Esophagus squamous epithelium (tissue), 5 donors: ENCODE measurements at places on chromosomes 5 and 9.

GRCh38 chr5:122683631-122684030 is 91.2 kb upstream of the SNX2 start:
- no peaks in the 10 kb centered on the region for H3K27me3 ChIP-seq
- no peak for DNase-seq
- no peaks in the 10 kb centered on the region for H3K36me3 ChIP-seq
- no peak overlapping the region for H3K27ac ChIP-seq
- no peak overlapping the region for H3K4me3 ChIP-seq

DNA sequence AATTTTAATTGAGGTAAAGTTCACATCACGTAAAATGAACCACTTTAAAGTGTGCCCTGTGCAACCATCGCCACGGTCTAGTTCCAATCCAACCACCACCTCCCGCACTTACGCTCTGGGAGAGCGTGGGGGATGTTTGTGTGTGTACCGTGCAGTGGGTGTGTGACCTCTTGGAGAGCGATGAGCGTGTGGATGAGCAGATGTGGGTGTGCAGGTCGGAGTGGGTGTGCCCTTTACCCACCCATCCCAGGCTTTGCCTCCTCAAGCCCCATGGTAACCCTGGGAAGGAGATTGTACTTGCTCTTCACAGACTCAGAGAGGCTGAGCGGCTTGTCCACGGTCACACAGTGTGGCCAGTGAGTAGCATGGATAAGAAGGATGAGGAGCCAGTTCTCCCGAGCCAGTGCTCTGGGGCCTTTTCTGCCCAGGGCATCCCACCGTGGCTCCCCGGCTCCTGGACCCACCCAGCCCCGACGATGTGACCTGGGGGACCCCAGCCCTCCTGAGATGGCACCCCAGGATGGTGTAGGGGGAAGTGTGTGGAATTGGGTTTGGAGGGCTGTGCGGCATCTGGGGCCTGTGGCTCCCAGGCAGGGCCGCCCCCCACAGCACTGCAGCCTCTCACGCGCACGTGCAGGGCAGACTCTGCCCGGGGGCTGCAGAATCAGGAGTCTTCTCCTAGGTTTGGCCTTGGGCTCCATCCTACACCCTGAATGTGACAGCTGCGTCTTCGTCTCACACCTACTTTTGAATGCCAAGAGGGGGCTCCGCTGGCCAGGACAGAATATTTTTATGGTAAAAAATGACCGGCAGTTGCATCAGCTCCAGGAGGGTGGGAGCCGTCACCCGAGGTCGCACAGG is 13.6 kb downstream of the LHX3 start:
- peaks cover 20% of the 10 kb centered on the region for H3K4me1 ChIP-seq
- no peak overlapping the region for H3K4me3 ChIP-seq
- no peaks in the 10 kb centered on the region for H3K36me3 ChIP-seq
- no peak overlapping the region for H3K27ac ChIP-seq
- DNase-seq: no peak

GRCh38 chr9:17291766-17292165 is 156.9 kb downstream of the CNTLN start:
- no peaks in the 10 kb centered on the region for H3K27me3 ChIP-seq
- no peaks in the 10 kb centered on the region for H3K36me3 ChIP-seq
- H3K27ac ChIP-seq: no peak overlapping the region
- H3K4me1 ChIP-seq: no peaks in the 10 kb centered on the region

- H3K27me3 ChIP-seq: no peaks in the 10 kb centered on the region
- no peaks in the 10 kb centered on the region for H3K36me3 ChIP-seq
- no peak overlapping the region for H3K27ac ChIP-seq
- no peaks in the 10 kb centered on the region for H3K4me1 ChIP-seq
- DNase-seq: no peak
Measured at GRCh38 chr5:108430931-108431608, 49.2 kb upstream of the FBXL17 start.

- no peak for DNase-seq
- H3K4me1 ChIP-seq: no peaks in the 10 kb centered on the region
- no peak overlapping the region for H3K4me3 ChIP-seq
- peaks cover 27% of the 10 kb centered on the region for H3K27me3 ChIP-seq
Measured at GRCh38 chr9:93288341-93288740, 104.4 kb downstream of the WNK2 start.

DNA sequence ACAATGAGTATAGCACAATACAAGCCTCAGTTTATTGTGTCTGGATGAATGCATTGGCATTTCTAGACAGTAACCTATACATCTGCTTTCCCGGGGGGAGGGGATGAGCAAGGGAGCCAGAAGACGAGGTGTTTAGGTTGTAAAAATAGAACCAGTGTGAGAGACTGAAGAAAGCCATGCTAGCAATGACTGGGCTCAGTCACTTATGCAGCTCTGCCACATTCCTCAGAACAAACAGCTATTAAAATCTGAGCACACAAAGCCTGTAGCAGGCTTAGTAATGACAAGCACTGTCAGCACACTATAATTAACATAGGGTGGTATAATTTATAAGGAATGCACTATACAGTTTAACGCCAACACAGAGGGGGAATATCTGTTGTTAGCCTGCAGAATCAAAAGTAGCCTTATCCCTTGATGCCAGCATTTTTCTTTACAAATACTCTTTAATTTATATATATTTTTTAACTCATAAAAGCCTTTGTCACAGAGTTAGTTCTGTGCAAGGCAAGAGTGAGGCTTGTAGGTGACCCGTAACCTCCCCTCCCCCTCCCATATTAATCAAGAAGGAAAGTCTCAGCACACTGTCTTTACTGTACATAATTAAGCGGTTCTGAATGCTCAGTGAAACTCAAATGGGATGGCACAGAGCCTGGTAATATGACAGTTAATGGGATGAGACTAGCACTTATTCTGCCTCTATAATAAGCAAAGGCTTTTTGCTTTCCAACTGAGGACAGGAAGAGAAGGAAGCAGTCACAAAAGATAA is 295.4 kb downstream of the CSNK1G3 start:
- H3K4me1 ChIP-seq: no peaks in the 10 kb centered on the region
- no peak overlapping the region for H3K4me3 ChIP-seq
- no peak for DNase-seq
- peak overlapping the region; percentile 3 for H3K27ac ChIP-seq
- H3K36me3 ChIP-seq: no peaks in the 10 kb centered on the region

GRCh38 chr5:67234671-67235176 is 38.1 kb upstream of the CD180 start:
- peak overlapping the region; percentile 77 for H3K27ac ChIP-seq
- no peaks in the 10 kb centered on the region for H3K27me3 ChIP-seq
- peaks cover 7% of the 10 kb centered on the region for H3K4me1 ChIP-seq

- no peak overlapping the region for H3K27ac ChIP-seq
- H3K36me3 ChIP-seq: no peaks in the 10 kb centered on the region
- H3K27me3 ChIP-seq: no peaks in the 10 kb centered on the region
- H3K4me3 ChIP-seq: no peak overlapping the region
- no peak for DNase-seq
Measured at GRCh38 chr9:95936579-95937075, 61.1 kb downstream of the ERCC6L2 start.

DNA sequence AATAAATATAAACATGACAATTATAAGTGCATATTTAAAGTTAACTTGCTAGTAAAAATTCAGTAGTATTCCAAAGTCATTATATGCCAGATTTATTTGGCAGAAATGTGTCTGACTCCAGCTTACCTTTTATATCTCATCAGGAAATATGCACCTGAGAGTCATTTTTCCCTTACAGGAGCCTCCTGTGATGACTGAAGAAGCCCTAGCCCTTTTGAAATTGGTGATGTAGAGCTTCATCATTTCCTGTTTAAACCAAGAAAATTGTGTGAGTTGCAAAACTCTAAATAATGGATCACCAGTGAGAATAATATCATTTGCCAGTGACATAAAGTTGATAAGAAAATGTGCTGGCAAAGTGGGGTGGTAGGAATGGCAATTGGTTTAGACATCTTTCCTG is 42.1 kb upstream of the CTNND2 start:
- no peaks in the 10 kb centered on the region for H3K27me3 ChIP-seq
- H3K36me3 ChIP-seq: no peaks in the 10 kb centered on the region
- H3K27ac ChIP-seq: no peak overlapping the region

GRCh38 chr5:73433982-73434342 is 14.6 kb downstream of the FOXD1 start:
- H3K4me1 ChIP-seq: peaks cover 11% of the 10 kb centered on the region
- H3K27me3 ChIP-seq: peaks cover 83% of the 10 kb centered on the region
- no peak overlapping the region for H3K4me3 ChIP-seq
- no peak for DNase-seq
- H3K27ac ChIP-seq: no peak overlapping the region

DNA sequence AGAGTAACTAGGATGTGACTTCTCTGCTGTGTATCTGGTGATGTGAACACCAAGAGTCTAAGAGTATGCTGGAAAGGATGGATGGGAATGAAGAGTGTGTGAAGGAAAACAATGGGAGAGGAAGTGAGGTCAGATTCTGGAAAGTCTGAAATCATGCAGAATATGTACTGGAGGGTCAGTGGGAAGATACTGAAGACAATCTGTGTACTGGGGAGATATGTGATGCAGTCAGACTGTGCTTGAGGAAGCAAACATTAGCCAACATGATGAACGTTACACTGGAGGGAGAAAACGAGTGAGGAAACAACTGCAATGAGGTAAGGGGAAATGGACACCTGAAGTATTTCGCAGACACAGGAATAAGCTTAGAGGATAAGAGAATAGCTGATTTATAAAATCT is 105.7 kb downstream of the NR3C1 start:
- H3K4me1 ChIP-seq: no peaks in the 10 kb centered on the region
- no peak overlapping the region for H3K27ac ChIP-seq
- no peak overlapping the region for H3K4me3 ChIP-seq
- H3K27me3 ChIP-seq: no peaks in the 10 kb centered on the region

GRCh38 chr5:179873588-179874110 is 15.0 kb upstream of the MRNIP start:
- H3K27me3 ChIP-seq: no peaks in the 10 kb centered on the region
- DNase-seq: no peak
- H3K27ac ChIP-seq: no peak overlapping the region
- H3K36me3 ChIP-seq: peaks cover 100% of the 10 kb centered on the region
- H3K4me3 ChIP-seq: no peak overlapping the region
- H3K4me1 ChIP-seq: no peaks in the 10 kb centered on the region

DNA sequence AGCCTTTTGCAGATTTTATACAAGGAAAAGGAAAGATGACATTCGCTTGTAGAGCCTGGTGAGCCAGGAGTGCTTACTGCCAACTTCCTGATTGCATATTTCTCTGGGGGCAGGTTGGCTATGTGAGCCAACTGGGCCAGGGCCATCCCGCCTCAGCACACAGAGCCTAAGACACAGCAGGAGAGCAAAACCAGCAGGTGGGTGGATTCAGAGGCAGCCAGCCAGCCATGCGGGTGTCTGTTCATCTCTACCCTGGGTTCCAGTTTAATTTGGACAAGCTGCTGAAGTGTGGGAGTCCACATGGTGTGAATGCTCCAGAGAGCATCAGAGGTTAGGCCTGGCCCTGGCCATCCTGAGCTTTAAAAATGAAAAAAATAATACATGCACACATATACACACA is 291.4 kb downstream of the ARHGEF28 start:
- H3K36me3 ChIP-seq: peaks cover 18% of the 10 kb centered on the region
- H3K4me3 ChIP-seq: no peak overlapping the region
- H3K27ac ChIP-seq: no peak overlapping the region

DNA sequence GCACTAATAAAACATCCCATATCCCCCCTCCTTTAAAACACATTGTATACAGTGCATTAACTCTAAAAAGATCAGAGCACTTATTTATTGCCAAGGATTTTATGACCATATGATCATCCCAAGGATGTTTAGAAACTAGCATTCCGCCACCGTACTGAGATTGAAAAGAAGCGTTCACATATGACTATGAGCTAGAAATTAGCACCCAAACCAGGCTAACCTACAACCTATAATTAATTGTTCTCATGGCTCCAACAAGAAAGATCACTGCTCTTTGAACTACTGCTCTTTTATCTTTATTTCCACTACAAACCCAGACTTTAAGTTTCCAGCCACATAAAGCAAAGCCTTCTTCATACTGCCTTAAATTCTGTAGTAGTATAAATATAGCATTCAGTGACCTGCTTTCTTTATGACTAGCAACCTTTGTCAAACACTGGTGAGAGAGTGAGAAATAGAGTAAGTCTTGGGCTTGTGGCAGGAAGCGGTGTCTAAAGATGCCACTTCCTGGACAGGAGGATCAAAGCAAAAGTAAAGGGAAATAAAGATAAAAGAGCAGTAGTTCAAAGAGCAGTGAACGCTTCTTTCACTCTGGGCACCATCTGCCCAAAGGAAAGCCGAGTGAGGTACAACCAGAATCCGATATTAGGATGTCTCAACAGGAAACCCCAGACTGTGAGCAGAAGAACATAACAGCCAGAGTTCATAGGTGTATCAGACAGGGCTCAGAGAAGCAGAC is 151.1 kb upstream of the ERCC6L2 start:
- peaks cover 2% of the 10 kb centered on the region for H3K27me3 ChIP-seq
- H3K27ac ChIP-seq: no peak overlapping the region
- H3K36me3 ChIP-seq: no peaks in the 10 kb centered on the region
- no peak for DNase-seq

DNA sequence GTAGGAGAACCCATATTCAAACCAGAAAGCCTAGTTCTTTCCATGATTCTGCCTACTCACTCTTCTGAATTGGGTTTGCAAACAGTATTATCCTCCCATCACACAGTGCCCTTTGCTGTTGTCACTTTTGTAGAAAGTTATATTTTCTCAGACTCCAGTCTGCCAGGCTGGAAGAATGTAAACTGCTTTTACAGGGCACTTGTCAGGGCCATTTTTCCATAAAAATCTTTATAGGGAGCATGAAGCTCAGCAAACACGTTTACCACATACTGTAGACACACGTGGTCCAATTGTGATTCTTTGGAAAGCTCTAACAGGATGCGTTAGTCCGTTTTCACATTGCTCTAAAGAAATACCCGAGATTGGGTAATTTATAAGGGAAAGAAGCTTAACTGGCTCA is 204.0 kb downstream of the KCNN2 start:
- DNase-seq: no peak
- no peaks in the 10 kb centered on the region for H3K27me3 ChIP-seq
- H3K36me3 ChIP-seq: no peaks in the 10 kb centered on the region
- no peaks in the 10 kb centered on the region for H3K4me1 ChIP-seq
- H3K4me3 ChIP-seq: no peak overlapping the region

- no peak for DNase-seq
- H3K27ac ChIP-seq: peak overlapping the region; percentile 70
- no peaks in the 10 kb centered on the region for H3K36me3 ChIP-seq
- H3K27me3 ChIP-seq: no peaks in the 10 kb centered on the region
- peaks cover 44% of the 10 kb centered on the region for H3K4me1 ChIP-seq
- H3K4me3 ChIP-seq: no peak overlapping the region
Measured at GRCh38 chr9:98867429-98868168, 60.1 kb downstream of the GALNT12 start.

- no peak overlapping the region for H3K27ac ChIP-seq
- peaks cover 7% of the 10 kb centered on the region for H3K4me1 ChIP-seq
- no peaks in the 10 kb centered on the region for H3K27me3 ChIP-seq
- H3K4me3 ChIP-seq: no peak overlapping the region
Measured at GRCh38 chr5:171739271-171739670, 46.3 kb upstream of the SMIM23 start.

- H3K4me3 ChIP-seq: no peak overlapping the region
- H3K27ac ChIP-seq: no peak overlapping the region
- peaks cover 48% of the 10 kb centered on the region for H3K36me3 ChIP-seq
Measured at GRCh38 chr9:112836394-112836793, 54.3 kb downstream of the SLC46A2 start.
